ENCODE measurements at places on chromosomes 13 and 19.
A peak's percentile ranks its signal among the peaks of the same experiment; 100 is the strongest.

DNA sequence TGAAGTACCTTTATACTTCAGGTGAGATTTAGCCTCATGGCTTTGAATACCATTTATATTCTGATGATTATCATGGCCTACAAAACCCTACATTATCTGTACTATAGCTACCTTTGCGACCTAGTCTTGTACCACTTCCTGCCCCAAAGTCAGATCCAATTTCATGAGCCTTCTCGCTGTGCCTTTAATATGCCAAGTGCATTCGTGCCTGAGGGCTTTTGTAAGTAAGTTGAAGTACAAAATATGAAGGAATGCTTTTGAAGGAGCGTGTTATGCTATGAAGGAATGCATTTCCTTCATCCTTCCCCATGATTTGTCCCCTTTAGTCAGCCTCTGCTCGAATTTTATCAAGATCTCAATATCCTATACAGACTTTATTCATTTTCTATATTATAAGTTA is 9.2 kb upstream of the RASL11A start:
- DNase-seq: no peak

- peak; percentile 38 for DNase-seq
These were observed 1.9 kb upstream of the RASA3 start for GRCh38 chr13:114134111-114134943.

- no peak for DNase-seq
These were observed 250.2 kb upstream of the MIR17HG start for GRCh38 chr13:91097269-91097668.

DNA sequence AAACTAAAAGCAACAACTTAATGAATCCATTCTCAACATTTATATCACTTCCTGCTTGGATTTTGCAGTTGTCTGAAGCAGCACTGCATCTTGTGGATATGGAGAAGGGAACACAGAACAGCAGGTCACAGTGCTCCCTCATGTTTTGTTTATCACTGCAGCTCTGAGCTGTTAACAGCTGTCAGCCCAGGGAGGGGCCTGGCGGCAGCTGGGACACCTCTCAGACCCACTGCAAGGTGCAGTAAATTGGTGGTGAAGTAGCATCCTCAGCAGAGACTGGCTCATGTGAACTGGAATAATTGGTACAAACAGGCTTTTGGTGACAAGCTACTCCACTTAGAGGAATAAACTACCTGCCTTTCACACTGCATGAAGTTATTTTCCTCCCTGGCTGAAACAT is 170.4 kb downstream of the LIG4 start:
- DNase-seq: no peak

DNA sequence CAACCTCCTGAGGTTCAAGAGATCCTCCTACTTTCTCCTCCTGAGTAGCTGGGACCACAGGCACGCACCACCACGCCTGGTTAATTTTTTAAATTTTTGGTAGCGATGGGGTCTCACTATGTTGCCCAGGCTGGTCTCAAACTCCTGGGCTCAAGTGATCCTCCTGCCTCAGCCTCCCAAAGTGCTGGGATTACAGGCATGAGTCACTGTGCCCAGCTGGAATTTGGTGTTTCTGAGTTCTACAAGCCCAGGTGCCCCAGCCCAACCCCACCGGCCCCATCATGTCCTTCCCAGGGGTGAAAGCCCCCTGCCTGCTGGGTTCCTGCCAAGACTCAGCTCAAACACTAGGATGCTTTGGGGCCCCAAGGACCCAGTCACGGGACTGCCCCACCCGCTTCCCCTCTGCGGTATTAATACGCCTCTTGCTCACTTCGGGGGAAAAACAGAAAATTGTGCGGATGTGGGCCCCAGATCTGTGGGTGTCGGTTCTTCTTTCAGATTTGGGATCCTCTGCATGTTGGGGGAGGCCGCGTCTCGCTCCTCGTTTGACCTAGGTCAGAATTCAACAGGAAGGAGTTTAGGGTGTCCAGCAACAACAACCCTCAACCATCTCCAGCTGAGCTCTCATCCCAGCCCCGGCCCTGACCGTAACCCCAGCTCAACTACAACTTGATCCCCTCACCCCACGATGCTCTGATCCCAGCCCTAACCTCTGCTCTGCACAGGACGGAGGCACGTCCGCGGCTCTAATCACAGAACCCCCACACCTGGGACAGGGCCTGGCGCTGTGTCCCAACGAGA is 3.7 kb upstream of the FCER2 start:
- peak; percentile 57 for DNase-seq

- peak; percentile 34 for DNase-seq
These were observed 28.1 kb downstream of the CPT1C start for GRCh38 chr19:49718991-49719390.

DNA sequence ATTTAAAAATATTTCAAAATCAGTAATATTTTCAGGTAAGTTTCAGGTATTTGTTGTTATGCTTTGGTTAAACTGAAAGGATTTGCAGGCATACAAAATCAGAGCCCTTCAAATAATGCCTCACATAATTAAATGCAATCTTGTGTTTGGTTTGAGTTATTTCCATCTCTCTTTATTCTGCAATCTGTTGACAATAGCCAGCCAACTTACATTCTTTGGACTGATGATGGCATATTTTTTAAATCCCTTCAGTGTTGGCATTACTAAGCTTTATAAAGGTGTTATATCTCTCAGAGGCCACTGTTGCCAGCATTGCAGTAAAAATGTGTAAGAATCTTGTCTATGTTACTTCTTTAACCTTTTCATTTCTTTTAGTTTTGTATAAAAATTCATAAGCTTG is 257.2 kb upstream of the RFC3 start:
- DNase-seq: no peak

GRCh38 chr19:8212212-8212611 is 3.0 kb downstream of the CERS4 start:
- no peak for DNase-seq

GRCh38 chr19:3440082-3440481 is 40.2 kb downstream of the SMIM24 start:
- peak; percentile 80 for DNase-seq

DNA sequence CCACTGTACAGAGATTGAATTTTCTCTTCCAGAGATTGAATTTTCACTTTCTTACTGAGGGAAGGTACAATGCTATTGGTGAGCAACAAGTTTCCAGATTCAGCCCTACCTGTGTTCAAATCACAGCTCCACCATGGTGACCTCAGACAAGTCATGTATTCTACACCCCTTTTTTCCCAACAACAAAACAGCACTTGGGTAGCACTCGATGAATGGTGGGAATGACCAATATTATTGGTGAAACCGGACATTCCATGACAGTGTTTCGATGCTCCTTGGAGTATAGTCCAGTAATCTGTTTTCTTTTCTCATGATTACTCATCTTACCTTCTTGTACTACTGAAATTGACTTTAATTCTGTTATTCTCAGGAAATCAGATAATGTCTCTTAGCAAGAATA is 266.2 kb upstream of the SOX21 start:
- DNase-seq: no peak

DNA sequence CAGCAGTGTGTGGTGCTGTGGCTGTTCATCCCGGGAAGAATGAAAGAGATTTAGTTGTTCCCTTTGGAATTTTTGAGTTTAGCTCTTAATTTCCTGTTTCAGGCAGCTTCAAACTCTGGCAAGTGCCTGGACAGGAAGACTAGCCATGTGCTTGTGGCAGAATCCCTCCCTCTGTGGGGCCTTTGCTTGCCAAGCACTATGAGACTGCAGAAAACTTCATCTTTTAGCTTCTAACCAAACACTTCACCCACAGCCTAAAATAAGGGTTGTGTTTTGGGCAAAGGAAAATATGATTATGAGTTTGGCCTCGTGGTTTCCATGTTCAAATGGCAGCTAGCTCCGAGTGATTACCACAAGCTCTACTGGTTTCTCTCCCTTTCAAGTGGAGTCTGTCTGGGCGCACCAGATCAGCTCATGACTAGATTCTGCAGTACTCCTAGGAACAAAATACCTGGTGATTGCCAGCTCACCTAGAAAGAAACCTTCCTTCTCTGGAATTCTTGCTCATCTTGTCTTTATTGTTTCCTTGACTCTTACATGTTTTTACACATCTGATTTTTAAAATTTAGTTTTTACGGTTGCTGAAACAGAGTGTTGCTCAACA is 707.5 kb downstream of the SLITRK6 start:
- no peak for DNase-seq

DNA sequence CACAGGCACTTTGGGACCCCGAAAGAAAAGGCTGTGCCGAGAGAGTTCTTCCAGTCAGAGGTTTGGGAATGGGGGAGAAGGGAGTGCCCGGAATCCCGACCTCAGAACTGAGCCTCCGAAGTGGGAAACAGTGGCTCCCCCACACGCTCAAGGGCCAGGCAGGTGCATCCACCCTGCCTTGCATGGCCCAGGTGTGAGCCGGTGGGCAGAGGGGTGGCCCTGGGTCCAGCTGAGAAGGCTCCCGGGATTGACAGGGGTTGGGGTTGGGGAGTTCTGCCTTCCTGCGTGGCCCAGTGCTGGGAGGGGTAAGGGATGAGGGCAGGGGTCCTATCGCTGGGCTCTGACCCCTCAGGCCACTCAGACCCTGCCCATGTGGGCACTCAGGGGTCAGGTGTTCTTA is 163.5 kb upstream of the TUBA3C start:
- DNase-seq: no peak

DNA sequence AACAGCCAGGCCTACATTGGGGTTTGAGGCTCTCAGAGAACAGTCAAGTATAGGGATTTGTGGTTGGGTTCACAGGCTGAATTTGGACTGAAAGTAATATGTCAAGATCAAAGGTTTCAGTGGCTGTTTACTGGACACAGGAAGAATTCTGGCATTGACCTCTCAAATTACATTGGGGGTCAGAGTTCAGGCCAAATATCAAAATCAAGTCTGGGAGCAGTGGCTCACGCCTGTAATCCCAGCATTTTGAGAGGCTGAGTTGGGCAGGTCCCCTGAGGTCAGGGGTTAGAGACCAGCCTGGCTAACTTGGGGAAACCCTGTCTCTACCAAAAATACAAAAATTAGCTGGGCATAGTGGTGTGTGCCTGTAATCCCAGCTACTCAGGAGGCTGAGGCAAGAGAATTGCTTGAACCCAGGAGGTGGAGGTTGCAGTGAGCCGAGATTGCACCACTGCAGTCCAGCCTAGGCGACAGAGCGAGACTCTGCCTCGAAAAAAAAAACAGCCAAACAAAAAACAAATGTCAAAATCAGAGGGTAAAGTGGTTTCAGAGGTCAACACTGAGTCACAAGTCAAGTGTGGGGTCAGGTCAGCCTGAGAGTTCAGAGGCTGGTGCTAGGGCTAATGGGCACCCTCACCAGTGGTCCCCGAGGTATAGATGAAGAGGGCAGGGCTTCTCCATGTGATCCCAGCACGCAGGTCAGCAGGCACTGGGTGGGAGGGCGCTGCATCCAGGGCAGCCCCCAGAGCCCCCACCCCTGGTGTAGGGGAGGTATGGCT is 1.5 kb downstream of the SLC27A5 start:
- no peak for DNase-seq

GRCh38 chr13:108346376-108346775 is 76.9 kb downstream of the TNFSF13B start:
- no peak for DNase-seq

DNA sequence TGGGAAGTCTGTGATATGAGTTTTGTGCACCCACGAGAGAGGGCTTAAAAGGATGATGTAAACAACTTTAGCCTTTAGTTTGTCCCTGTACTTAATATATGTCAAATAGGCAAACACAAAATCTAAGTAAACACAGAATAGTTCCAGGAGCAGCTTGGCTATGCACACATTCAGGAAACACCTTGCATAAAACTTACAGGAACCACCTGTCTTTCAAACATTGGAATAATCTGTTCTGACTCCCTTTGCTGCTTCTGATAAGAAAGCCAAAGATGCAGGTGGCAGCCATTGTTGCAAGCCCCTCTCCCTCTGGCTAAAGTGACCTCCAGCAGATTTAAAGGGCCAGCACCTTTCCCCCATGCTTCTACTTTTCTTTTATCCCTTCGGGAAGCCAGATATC is 4.7 kb downstream of the EEF1AKMT1 start:
- no peak for DNase-seq

DNA sequence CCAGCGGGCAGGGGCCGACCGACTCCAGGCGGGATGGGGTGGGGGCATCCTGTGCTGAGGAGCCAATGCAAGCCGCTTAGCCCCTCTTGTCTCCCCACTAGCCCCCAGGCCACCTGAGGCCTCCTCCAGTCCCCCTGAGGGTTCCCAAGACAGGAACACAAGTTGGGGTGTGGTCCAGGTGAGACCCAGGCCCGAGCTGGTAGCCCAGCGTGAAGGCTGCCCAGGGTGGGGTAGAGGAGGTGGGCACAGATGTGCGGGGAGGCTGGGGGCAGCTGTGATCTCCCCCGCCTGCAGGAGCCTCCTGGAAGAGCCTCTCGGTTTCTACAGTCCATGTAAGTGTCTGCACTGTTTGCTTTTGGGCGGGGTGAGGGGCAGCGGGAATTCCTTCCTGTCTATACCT is 10.4 kb downstream of the TLE6 start:
- no peak for DNase-seq

- DNase-seq: no peak
These were observed 11.0 kb downstream of the PEPD start for GRCh38 chr19:33510462-33511194.

DNA sequence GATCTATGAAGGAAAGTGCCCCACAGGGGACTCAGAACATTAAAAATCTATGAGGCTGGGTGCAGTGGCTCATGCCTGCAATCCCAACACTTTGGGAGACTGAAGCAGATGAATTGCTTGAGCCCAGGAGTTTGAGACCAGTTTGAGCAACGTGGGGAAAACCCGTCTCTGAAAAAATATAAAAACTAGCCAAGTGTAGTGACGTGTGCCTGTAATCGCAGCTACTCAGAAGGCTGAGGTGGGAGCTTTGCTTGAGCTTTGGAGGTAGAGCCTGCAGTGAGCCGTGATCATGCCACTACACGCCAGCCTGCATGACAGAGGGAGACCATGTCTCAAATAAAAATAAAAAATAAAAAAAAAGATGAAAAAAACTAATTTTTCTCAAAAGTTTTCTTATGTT is 1070.6 kb downstream of the PCDH9 start:
- DNase-seq: peak; percentile 24

GRCh38 chr13:47039106-47039505 is 142.3 kb upstream of the HTR2A start:
- DNase-seq: no peak

- no peak for DNase-seq
These were observed 14.8 kb upstream of the ZNF492 start for GRCh38 chr19:22619371-22619770.

- no peak for DNase-seq
These were observed 404.5 kb downstream of the KCTD12 start for GRCh38 chr13:76481738-76482137.

DNA sequence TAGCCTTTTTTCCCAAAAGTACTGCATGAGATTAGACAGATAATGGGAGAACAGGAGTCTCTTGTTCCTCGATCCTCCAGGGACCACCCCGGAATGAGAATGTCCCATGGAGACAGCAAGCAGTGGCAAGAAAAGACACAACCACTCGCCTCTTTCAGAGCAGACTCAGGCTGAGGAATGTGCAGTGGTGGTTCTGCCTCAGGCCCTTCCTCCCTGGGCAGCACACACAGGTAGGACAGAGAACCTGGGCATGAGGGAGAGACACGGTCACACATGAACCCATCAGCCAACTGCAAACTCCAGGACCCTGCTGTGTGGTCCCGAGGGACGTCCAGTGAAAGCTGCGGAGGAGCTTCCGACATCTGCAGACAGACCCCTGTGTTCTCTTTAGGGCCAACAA is 31.0 kb downstream of the CRYL1 start:
- DNase-seq: no peak

GRCh38 chr13:42702716-42703115 is 78.7 kb upstream of the FAM216B start:
- DNase-seq: no peak
